ENCODE measurements at places on chromosomes 7 and 10.

DNA sequence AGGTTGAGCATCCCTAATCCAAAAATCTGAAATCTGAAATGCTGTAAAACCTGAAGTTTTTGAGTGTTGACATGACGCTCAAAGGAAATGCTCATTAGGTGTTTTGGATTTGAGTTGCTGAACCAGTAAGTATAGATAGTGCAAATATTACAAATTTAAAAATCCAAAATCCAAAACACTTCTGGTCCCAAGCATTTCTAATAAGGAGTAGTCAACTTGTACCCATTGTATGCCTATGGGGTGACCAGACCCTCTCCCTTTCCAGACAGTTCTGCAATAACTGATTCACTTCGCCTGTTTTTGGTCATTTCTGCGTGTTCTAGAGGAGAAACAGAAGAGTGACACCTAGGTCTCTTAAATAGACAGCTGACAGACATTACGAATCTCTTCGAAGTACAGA lies 90.3 kb downstream of the MMRN2 start:
- DNase-seq: no peak

DNA sequence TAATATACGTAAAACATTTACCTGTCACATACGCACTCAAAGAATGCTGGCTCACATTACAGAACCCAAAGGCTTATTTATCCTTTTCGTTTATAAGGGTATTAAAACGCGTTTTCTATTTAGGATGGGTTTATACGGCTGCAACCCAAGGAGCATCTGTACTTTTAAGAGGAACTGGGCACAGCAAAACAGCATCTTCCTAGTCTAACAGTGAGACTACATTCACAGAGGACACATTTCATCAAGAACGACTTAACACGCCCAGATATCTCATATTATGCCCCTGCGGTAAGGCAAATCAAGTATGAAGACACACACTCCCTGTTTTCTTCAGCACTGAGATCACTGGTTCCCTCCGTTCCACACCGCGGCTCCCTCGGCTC lies 533 bp upstream of the DMTF1 start:
- no peak for DNase-seq

GRCh38 chr7:88111954-88112471 lies 107.8 kb downstream of the SRI start:
- no peak for DNase-seq

- DNase-seq: no peak
Observed at GRCh38 chr7:148079206-148080080, 511.1 kb upstream of the C7orf33 start.

DNA sequence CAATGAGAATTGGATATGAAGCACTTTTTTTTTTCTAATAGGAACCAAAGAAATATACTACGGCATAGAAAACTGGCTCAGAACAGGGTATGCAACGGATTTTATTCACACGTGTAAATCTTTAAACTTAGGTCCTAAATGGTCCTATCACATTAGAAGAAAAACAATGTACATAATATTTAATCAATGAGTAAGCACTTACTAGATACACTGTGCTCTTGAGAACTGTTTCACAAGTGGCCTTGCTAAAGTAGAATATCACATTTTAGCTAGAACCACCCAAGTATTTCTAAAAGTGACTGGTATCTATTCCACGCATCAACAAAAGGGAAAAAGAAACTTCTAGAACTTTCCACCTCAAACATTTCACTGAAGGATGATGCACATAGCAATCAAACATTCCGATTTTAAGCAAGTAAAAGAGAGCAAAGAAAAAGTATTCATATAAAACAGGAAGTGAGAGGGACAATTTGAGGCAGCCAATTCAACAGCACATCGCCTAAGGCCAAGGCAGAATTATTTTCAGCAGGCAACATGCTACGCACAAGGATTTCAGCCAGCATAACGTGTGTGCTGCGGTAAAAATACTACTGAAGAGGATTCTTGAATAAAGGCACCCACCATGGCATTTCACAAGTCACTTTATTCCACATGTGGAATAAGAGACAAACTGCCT lies 55.8 kb downstream of the PARD3 start:
- DNase-seq: no peak

Measured in mesenteric fat pad (tissue), 1 donor.